Esophagus squamous epithelium (tissue), 5 donors: ENCODE measurements at places on chromosomes 3 and 15.

DNA sequence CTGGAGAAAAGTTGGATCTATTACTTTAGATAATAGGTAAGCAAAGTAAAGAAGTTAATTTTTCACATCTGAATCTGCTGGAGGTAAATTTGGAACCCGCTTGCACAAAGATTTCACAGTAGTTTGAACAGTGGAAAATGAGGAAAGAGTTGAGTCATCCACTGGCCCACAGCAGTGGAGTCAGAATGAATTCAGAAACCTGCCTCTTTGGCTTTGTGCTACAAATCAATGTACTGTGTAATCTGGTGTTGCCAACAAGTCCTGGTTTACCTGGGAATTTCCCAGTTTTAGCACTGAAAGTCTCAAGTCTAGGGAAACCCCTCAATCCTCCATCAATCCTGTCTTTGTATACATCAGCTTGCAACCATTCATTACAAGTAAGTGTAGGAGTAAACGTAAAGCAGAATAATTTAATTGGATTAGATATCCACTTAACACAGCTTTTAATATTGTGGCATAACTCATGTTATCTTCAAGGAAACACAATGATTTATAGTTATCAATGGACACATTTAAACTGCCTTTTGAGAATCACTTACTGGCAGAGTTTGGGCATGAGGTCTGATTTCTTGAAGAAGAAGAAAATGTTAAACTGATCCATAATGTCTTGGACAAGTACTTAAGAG, 100.6 kb downstream of the DCLK3 start:
- H3K4me3 ChIP-seq = no peak overlapping the region
- no peaks in the 10 kb centered on the region for H3K36me3 ChIP-seq
- no peaks in the 10 kb centered on the region for H3K27me3 ChIP-seq
- DNase-seq = no peak

GRCh38 chr3:174325834-174326700, 533.1 kb upstream of the NAALADL2 start:
- H3K4me1 ChIP-seq = no peaks in the 10 kb centered on the region
- H3K4me3 ChIP-seq = no peak overlapping the region
- H3K27ac ChIP-seq = no peak overlapping the region
- no peak for DNase-seq
- H3K36me3 ChIP-seq = no peaks in the 10 kb centered on the region
- H3K27me3 ChIP-seq = no peaks in the 10 kb centered on the region

DNA sequence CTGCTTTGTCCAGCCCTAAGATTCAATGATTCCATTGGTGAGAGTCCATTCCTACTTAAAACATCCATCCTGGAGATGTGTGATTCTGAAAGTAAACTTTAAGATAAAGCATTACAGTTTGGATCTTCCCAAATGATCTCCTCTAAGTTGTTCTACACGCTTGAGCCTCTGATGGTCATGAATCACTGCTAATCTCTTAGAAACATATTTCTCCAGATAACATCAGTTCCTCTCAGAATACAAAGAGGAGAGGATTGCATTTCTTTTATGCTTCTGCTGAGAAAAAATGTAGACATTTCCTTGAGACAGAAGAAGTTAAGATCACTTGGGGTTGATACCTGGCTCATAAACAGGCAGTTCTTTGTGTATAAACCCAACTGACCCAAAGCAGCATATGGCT, 281.2 kb upstream of the DPH6 start:
- H3K27ac ChIP-seq = no peak overlapping the region
- no peaks in the 10 kb centered on the region for H3K36me3 ChIP-seq
- no peak for DNase-seq
- H3K27me3 ChIP-seq = no peaks in the 10 kb centered on the region

- no peak for DNase-seq
- no peak overlapping the region for H3K4me3 ChIP-seq
- no peaks in the 10 kb centered on the region for H3K27me3 ChIP-seq
- H3K4me1 ChIP-seq = no peaks in the 10 kb centered on the region
- H3K27ac ChIP-seq = no peak overlapping the region
These were observed 11.7 kb downstream of the EBLN2 start for GRCh38 chr3:73073091-73073707.

GRCh38 chr3:112681822-112682325, 40.9 kb upstream of the CCDC80 start:
- no peaks in the 10 kb centered on the region for H3K27me3 ChIP-seq
- H3K4me3 ChIP-seq = no peak overlapping the region
- no peak overlapping the region for H3K27ac ChIP-seq
- DNase-seq = no peak

DNA sequence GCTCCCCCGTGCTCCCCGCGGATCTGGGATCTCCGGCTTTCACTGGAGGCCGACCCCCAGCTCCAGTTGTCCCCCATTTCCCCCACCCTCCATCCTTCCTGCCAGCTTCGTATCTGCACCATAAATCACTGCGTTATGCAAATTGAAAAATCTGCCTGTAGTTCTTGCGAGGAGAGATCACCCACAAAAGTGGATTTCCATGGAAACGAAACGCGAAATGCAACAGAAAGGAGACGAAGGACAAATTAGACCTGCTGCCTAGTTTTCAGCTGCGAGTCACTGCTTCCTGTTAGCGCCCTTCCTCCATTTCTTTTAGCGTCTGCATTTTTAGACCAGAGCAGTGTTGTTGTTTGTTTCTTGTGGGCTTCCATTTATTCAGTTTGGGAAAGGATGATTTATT, 127.1 kb upstream of the ATP10A start:
- no peaks in the 10 kb centered on the region for H3K4me1 ChIP-seq
- no peak overlapping the region for H3K27ac ChIP-seq
- H3K27me3 ChIP-seq = no peaks in the 10 kb centered on the region
- H3K4me3 ChIP-seq = no peak overlapping the region
